CD4-positive, alpha-beta T cell (primary cell): ENCODE measurements at places on chromosomes 12 and 14.

- no peak for DNase-seq
- no peaks in the 10 kb centered on the region for H3K36me3 ChIP-seq
- no peak overlapping the region for H3K4me3 ChIP-seq
- no peak overlapping the region for H3K27ac ChIP-seq
These were observed 340.1 kb downstream of the BCAT1 start for GRCh38 chr12:24608637-24609285.

DNA sequence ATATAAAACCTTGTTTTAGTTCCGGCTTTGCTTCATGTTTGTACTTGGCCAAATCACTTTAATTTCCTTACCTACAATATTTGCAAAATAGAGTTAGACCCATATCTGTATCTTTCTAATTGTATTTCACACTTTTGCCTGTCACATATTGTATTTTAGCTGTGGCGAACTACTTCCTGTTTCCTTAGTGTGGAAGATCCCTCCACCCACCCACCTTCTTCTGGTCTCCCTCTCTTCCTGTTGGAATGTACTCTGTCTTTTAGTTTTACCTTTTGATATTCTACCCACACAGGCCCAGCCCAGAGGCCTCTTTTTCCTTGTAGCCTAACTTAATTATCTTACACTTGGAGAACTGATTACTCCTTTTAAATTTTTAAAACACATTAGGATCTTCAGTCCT, 78.2 kb downstream of the SCN8A start:
- H3K27me3 ChIP-seq: no peaks in the 10 kb centered on the region
- no peak overlapping the region for H3K27ac ChIP-seq
- H3K4me1 ChIP-seq: no peaks in the 10 kb centered on the region
- DNase-seq: no peak

- peak overlapping the region; percentile 97 for H3K27ac ChIP-seq
- H3K4me3 ChIP-seq: peak overlapping the region; percentile 42
- H3K4me1 ChIP-seq: peaks cover 93% of the 10 kb centered on the region
- peak; percentile 76 for DNase-seq
- H3K36me3 ChIP-seq: peaks cover 55% of the 10 kb centered on the region
These were observed 25.4 kb downstream of the BCL11B start for GRCh38 chr14:99246536-99247097.

GRCh38 chr14:34324363-34324795, 137.7 kb downstream of the SPTSSA start:
- no peak overlapping the region for H3K4me3 ChIP-seq
- peaks cover 3% of the 10 kb centered on the region for H3K4me1 ChIP-seq
- H3K36me3 ChIP-seq: no peaks in the 10 kb centered on the region
- H3K27me3 ChIP-seq: no peaks in the 10 kb centered on the region
- no peak overlapping the region for H3K27ac ChIP-seq
